ENCODE measurements at places on chromosomes 2 and 18.

GRCh38 chr2:220785178-220785577, 786.9 kb downstream of the EPHA4 start:
- no peak for DNase-seq

DNA sequence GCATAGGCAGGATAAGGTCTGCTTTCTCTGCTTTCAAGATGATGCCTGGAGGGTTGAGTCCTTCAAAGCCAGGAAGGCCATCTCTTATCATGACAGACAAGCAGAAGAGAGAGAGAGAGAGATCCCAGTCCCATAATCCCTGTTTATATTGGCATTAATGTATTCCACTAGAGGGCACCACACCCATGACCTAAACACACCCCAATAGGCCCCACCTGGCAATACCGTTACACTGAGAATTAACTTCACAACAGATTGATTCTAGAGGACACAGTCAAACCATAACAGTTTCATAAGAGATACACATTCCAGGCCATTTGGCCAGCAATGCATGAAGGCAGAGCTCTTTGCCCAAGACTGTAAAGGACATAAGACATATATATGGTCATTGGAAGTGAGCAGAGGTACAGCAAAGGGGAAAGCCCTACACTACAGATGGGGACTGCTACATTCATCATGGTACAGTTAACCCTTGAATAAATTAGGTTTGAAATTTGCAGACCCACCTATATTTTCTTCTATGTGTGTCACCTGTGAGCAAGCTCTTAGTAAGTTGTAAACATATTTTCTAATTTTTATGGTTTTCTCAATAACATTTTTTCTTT, 1516.1 kb downstream of the RPIA start:
- peak; percentile 8 for DNase-seq

- DNase-seq, result no peak
Measured at GRCh38 chr2:183993052-183993451, 605.3 kb upstream of the ZNF804A start.

GRCh38 chr2:233023007-233023760, 9.3 kb upstream of the NEU2 start:
- no peak for DNase-seq

DNA sequence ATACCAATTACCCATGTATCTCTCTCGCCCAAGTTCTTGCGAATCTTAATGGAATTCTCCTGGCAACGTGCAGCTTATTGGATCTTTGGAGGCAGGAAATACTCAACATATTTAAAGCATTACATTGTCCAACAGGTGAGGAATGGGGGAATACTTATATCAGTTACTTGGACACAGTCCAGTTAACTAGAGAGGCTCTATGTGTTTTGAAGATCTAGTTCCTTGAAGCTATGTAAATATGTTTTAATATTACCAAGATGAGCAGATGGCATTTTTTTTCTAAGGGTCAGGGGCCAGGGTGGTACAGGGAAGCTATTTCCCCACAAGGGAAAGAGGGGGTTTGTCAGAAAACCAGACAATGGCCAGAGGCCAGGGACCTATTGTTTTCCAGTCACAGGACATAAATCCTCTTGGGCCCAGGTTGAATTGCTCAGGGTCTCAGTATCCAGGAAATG, 26.8 kb upstream of the MC5R start:
- no peak for DNase-seq

DNA sequence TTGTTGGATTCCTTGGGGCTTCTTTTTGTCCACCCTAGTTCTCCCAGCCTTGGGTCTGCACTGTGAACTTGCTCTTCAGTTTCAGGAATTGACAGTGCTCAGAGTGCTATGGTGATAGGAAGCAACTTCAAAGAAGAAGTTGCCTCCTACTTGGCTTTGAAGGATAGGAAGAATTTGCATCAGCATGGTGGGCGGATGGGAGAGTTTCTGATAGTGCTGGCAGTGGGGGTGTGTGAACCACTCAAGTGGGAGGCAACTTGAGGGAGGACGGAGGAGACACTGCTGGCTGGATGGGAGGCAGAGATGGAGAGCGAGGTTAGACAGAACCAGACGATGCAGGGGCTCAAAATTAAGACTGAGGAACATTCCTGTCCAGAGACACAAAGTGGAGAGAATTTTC, 164.4 kb upstream of the SKOR2 start:
- DNase-seq, result no peak

Measured in SK-N-DZ (cell line).